ELF-1 (cell line): ENCODE measurements at places on chromosomes 2 and 18.

GRCh38 chr2:7060631-7061449 is 143.6 kb downstream of the RNF144A start:
- DNase-seq: no peak

DNA sequence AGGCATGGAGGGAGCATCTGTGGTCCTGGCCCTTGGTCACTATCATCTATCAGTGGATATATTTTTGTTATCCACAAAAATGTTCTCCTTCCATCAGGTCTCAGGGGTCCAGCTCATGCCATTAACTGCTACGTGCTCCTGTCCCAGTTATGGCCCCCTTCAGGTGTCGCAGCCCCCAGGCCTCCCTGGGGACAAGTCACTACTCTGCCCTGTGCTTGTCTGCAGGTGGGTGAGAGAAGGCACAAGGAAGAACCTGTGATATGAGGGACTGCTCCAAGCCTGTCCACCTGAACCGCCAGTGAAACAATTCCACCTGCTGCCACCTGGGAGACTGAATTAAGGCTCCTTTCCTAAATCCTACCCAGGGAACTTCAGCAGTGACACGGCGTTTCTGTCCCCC is 229.6 kb upstream of the ID2 start:
- DNase-seq: no peak

GRCh38 chr18:79200546-79201268 is 131.5 kb downstream of the ATP9B start:
- peak; percentile 11 for DNase-seq

DNA sequence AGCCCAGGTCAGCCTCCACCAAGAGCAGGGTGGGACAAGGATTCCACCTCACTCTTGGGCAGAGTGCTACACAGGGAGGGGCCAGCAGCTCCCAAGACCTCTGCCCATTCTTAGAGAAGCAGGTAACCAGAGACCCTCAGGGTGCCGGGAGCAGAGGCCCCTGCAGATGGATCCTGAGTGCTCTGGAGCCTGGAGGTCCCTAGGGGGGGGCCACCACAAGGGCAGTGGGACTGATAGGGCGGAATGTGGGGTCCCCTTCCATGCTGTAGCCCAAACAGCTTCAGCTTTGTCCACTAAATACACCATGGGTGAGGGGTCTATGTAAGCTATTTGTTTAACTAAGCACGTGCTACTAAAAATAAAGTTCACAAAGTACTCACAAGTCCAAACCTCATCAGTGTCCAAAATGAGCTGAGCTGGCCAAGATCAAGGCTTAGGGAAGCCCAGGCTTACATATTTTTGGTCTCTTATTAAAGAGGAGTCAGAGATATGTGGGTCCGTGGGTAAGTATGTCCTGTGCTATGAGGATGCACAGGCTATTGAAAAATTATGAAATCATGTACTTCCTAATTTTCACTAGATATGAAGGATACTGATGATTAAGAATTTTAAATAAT is 21.5 kb upstream of the GPC1 start:
- no peak for DNase-seq

DNA sequence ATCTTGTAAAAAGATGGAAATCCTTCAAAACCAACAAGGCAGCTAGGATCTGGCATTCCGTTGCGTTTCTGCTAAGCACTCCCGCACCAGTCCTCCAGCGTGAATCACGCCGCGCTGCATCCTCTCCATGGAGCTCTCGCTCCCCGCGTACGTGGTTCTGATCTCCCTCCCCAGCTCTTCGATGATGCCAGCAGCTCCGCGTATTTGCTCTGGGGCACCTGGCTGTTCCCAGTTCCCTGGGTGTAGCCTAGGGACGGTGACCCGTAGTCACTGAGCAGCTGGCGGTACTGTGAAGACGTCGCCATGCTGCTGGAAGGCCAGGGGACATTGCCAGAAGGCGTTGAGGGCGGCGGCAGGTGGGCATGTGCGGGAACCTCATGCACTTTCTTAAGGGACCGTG is 407.5 kb downstream of the RNF144A start:
- peak; percentile 52 for DNase-seq

- no peak for DNase-seq
Observed at GRCh38 chr2:42769583-42770287, 5.8 kb upstream of the OXER1 start.

DNA sequence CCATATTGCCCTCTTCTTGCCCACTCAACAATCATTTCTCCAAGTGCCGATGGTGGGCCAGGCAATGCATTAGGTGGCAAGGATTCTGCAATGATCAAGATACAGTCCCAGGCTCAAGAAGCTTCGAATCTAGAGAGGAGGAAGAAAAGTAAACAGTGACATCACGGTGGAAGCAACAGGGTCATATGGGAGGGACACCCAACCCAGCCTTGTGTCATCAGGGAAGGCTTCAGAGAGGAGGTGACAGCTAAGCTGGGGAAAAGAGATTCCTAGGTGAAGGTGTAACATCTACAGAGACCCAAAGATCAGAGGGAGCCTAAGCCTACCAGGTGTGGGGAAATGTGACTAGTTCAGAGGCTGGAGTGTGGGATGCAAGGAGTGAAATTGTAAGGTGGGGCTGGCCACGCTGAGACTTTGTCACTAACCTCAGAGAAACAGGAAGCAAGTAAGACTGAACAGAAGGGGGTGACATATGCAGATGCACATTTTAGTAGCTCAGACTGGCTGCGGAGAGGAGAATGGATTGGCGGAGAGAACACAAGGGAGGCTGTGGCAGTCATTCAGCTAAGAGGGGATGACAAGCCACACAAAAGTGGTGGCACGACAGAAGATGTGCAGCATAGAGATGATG is 104.9 kb downstream of the ANKRD44 start:
- DNase-seq: no peak

- no peak for DNase-seq
Observed at GRCh38 chr2:25115249-25115883, 53.0 kb downstream of the POMC start.

GRCh38 chr2:168181825-168182224 is 65.6 kb downstream of the STK39 start:
- no peak for DNase-seq

GRCh38 chr2:146489386-146489785 is 1355.4 kb upstream of the ACVR2A start:
- DNase-seq: no peak

GRCh38 chr18:35430721-35431373 is 53.7 kb upstream of the ZNF396 start:
- no peak for DNase-seq

DNA sequence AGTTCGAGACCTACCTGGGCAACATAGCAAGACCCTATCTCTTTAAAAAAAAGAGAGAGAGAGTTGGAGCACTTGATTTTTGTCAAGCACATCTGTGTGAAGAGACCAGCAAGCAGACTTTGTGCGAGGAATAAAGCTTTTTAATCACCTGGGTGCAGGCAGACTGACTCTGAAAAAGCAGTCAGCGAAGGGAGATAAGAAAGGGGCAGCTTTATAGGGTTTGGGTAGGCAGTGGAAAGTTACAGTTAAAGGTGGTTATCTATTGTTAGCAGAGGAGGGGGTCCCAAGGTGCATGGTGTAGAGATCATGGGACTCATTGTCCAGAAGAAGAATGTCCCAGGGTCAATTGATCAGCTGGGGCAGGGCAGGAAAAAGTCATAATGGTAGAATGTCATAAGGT is 34.4 kb downstream of the NCL start:
- DNase-seq: no peak

DNA sequence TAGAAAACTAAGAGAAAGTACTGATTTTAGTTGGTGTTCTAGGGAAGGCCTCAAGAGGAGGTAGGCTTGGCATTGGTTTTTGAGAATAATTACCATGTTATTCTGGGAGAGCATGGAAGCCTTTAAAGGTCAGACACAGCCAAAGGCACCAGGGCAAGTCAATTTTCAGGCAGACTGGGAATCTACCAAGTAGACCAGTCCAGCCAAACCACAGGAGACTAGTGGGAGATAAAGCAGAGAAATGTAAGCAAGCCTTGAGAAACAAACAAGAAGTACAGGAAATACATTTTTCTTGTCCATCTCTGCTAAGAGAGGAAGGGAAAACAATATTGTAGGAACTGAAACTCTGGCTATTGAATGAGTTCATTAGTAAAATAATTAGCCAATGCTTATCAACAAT is 5.5 kb upstream of the CCDC68 start:
- no peak for DNase-seq

GRCh38 chr18:75784390-75784789 is 356.9 kb upstream of the SMIM21 start:
- DNase-seq: peak; percentile 52

DNA sequence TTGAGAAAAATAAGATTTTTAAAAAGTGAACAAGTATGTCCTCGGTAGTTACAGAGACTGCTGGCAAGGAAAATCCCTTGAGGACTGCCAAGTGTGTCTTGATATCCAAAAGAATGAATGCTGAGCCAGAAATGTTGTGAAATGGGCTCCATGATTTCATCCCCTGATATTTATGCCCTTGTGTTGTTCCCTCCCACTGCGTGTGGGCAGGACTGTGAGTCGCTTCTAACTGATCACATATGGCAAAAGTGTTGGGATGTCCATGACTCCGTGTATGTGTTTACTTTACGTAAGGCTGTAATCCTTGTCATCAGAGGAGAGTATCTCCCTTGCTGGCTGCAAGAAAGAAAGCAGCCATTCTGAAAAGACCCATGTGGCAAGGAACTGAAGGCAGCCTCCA is 285.1 kb downstream of the SS18 start:
- no peak for DNase-seq

GRCh38 chr2:111186933-111187332 is 66.2 kb downstream of the BCL2L11 start:
- DNase-seq: no peak

DNA sequence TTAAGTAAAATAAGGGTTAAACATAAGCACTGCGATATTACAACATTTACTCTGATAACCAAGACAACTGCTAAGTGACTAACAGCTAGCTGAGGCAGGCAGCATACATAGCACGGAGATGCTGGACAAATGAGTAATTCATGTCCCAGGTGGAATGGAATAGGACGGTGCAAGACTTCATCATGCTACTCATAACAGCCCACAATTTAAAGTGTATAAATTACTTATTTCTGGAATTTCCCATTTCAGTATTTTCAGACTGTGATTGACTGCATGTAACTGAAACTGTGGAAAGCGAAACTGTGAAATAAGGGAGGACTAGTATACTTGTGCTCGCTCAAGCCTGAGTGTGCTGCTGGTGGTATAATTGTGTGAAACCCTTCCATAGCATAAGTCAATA is 12.9 kb downstream of the IER3IP1 start:
- no peak for DNase-seq

DNA sequence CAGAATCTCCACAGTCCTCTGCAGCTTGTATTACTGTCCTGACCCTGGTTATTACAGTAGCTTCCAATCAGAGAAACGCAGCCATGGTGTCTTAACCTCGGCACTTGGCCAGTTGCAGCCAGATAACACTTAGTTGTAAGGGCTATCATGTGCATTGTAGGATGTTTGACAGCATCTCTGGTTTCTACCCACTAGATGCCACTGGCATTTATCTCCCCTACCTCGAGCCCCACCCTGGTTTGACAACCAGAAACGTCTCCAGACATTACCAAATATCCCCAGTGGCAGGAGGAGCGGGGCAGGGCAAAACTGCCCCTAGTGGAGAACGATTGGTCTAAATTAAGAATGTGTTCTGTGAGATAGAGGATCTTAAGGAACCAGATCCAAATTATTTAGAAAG is 13.1 kb downstream of the DSG2 start:
- no peak for DNase-seq

DNA sequence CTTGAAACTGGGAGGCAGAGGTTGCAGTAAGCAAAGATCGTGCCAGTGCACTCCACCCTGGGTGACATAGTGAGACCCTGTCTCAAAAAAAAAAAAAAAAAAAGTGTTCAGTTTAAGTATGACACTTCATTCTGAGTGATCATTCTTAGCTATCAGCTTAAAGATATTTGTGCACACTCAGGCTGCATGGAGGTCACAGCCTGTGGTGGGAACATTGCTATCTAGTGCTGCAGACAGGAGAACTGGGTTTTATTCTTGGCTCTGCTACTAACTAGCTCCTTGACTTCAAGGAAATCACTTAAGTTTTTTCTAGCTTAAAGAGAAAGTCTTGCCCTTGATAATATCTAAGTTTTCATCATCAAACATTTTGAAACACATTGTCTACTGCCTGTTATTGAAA is 391.3 kb upstream of the CDH7 start:
- DNase-seq: no peak

DNA sequence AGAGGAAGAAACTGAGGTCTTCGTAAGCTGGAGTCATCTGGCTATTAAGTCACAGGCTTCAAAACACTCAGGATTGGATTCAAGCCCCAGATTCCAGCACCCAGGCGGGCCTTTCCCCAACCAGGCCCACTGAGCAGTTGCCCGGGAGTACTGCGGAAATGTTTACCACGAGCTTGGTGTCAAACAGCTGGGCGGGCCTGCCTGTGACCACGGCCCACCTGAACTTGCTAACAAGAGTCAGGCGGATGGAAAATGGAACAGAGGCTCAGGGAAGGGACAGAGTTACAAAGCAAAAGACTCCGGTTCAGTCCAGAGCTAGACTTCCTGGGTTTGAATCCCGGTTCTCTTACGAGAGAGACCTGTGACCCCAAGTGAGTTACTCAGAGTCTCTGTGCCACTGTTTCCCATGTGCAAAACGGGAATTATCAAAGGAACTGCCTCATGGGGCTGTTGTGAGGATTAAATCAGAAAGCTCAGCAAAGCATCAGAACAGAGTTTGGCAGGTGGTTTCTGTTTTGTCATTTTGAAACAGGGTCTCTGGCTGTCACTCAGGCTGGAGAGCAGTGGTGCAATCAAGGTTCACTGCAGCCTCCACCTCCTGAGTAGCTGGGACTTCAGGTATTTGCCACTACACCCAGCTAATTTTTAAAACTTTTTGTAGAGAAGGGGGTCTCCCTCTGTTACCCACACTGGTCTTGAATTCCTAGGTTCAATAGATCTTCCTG is 49.0 kb upstream of the TFCP2L1 start:
- DNase-seq: no peak

DNA sequence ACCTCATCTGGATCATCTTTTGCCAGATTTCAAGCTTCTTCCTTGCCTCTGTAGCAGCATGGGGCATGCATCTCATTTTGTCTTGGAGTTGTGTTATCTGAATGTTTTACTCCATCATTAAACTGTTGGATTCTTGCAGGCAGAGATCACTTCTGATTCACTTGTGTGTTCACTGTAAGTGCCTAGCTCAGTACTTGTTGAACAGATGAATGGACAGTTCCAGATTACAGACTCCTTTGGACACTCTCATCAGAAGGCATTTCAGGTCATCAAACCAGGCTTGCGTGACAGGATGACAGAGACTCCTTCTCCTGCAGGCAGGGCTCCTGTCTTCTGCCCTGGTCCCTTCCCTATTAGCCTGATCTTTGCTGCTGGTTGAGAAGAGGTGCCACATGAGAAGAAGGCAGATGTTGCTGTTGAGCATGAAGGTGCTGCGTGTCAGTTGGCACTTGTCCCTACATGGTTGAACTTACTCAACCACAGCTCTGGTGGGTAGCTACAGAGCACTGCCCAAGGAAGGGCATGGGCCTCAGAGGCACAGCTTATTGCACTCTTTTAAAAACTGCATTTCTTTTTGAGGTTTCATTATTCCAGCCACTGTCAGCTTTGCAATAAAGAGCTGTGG is 58.9 kb downstream of the INPP4A start:
- no peak for DNase-seq

DNA sequence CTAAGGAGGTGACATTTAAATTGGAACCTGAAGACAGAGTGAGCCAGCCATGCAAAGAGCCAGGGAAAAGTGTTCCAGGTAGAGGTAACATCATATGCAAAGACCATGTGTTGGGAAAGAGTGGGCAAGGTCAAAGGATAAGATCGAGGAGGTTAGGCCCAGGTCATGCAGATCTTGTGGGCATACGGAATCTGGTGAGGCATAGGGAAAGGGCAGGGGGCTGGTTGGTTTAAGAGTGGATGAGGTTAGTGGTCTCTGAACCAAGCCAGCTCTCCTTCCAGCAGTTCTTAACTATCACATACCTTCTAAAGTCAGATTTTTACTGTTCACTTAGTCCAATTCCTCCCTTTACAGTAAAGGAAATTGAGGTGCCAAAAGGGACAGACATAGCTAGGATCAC is 3.0 kb downstream of the ANKRD53 start:
- no peak for DNase-seq
